Hippocampal formation (tissue), 2 donors: ENCODE measurements at places on chromosomes 1 and 21.

- no peak for DNase-seq
These were observed 82.9 kb downstream of the PCBP3 start for GRCh38 chr21:45726438-45726837.

DNA sequence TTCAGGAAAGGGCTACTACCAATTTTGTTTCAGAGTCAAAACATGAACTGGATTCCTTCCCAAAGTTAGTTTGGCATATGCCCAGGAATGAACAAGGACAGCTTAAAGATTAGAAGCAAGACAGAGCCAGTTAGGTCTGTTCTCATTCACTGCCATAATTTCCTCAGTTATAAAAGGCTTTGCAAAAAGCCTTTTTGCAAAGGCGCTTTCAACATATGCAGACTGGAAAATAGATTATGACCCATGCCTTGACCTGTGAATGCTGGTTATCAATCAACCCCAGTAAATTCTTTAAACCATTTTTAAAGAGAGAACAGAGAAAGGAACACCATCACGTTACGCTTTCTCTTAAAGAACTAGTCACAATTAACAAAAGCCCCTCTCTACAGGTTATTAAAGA is 1.7 kb upstream of the FRRS1 start:
- DNase-seq, result no peak

DNA sequence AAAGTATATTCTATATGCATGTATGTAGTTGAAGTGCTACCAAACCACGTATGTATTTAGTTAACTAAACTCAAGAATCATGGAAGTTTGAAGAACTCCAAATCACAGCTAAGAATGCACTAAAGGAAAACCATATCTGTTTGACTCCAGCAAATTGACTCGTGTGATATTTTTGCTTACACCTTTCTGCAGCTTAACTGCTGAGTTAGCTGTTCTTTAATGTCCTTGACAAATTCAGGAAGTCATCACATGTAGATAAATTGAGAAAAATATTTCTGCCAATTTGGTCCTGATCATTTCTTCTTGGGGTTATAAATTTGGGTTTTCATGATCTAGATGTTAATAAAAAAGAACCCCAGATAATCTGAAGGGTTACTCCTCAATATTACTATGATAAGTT is 83.0 kb downstream of the NFIA start:
- DNase-seq, result no peak

DNA sequence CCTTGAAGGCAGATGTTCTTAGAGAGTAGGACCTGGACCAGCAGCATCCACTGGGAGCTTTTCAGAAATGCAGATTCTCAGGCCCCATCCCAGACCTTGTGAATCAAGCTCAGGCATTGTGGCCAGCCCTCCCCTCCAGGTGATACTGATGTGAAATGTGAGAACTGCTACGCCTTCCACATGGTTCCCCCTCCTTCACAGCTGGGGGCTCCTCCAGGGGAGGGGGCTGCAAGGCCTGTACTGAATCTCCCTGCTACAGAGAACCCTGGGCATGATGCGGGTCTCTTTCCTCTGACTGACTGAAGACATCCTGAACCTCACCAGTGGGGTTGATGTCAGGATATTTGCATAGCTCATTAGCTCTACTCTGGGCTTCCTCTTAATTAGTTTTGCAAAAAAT is 141.8 kb upstream of the CSF3R start:
- no peak for DNase-seq

GRCh38 chr1:183139281-183139942 is 46.7 kb upstream of the LAMC2 start:
- no peak for DNase-seq

DNA sequence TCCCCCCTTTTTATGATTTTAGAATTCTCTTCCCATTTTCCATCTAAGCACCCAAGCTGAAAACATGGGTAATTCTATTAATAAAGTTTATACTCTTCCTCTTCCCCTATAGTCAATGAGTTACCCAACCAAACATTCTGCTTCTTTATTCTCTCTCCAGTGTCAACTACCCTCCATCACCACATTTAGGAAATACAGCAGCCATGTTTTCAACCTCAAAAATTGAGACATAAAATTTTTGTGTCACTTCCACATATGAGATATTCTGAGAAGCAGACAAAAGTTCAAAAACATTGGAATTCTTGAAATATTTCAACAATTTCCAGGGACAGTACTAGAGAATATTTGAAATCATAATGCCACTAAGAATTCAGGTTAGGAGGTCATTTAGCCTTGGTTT is 64.8 kb upstream of the ATP1A1 start:
- DNase-seq, result no peak

DNA sequence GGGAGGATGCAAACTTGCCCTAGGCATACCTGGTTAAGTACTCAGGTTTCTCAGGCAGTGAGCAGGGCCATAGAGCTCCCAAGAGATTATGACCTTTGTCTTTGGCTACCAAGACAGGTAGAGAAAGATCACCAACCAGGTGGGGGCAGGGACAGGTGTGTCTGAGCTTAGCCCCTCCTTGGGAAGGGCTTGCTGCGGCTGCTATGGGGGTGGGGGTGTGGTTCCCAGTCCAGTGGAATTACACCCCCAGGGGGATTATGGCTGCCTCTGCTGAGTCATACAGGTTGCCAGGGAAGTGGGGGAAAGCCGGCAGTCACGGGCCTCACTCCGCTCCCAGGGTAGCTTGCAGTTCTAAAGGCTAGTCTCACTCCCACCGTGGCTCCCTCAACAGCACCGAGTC is 65.2 kb upstream of the FAM163A start:
- no peak for DNase-seq

GRCh38 chr1:74548961-74549750 is 36.7 kb upstream of the LRRC53 start:
- no peak for DNase-seq

- no peak for DNase-seq
These were observed 26.4 kb downstream of the HIVEP3 start for GRCh38 chr1:41892301-41892781.
